NCI-H1105 (cell line): ENCODE measurements at places on chromosomes 12 and 14.

- peak; percentile 75 for DNase-seq
Observed at GRCh38 chr14:101707068-101707842, 54.3 kb upstream of the PPP2R5C start.

- DNase-seq = peak; percentile 50
Observed at GRCh38 chr14:104746934-104747481, 5.9 kb upstream of the SIVA1 start.

- peak; percentile 92 for DNase-seq
Observed at GRCh38 chr14:67491741-67492507, 3.4 kb upstream of the TMEM229B start.

- no peak for DNase-seq
Observed at GRCh38 chr12:124588751-124589267, 21.4 kb upstream of the NCOR2 start.

GRCh38 chr12:60832290-60832689 is 1236.5 kb downstream of the SLC16A7 start:
- no peak for DNase-seq

- DNase-seq = no peak
Observed at GRCh38 chr14:69464379-69464778, 20.1 kb upstream of the PLEKHD1 start.

- no peak for DNase-seq
Observed at GRCh38 chr14:72894623-72895378, 900 bp upstream of the DPF3 start.
